Right hindlimb (tissue), 1 donor: ENCODE measurements at places on chromosomes 1 and 21.

- DNase-seq: peak; percentile 81
These were observed 20.8 kb upstream of the COG2 start for GRCh38 chr1:230621324-230622030.

- DNase-seq: no peak
These were observed 9.4 kb upstream of the TARBP1 start for GRCh38 chr1:234488054-234489006.

DNA sequence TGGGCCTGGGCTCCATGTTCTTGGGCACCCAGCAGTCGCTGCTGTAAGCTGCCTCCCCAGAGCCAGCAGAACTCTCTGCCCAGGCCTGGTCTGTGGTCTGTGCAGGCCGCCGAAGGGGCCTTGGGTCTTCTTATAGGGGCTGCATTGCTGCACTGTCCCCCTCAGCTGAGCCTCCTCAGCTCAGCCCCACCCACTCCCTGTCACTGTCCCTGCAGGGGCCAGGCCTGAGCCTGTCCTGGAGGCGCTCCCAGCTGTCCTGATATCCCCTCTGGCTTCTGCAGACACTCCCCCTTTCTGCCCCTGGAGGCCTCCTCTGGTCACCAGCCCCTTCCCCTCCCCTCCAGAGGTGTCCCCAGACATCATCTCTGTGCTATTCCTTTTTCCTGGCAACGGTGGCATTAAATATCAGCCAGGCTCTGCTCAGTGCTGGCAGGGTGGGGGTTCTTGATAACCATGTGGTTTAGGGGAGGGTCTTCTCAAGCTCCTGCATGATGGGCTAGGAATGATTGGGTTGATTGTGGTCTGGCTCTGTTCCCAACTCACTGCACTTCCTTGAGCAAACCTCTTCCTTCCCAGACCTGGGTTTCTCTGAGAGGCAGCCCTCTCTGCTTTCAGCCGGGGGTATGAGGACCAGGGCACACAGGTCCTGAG lies 3.7 kb upstream of the FOXO6 start:
- DNase-seq: no peak

DNA sequence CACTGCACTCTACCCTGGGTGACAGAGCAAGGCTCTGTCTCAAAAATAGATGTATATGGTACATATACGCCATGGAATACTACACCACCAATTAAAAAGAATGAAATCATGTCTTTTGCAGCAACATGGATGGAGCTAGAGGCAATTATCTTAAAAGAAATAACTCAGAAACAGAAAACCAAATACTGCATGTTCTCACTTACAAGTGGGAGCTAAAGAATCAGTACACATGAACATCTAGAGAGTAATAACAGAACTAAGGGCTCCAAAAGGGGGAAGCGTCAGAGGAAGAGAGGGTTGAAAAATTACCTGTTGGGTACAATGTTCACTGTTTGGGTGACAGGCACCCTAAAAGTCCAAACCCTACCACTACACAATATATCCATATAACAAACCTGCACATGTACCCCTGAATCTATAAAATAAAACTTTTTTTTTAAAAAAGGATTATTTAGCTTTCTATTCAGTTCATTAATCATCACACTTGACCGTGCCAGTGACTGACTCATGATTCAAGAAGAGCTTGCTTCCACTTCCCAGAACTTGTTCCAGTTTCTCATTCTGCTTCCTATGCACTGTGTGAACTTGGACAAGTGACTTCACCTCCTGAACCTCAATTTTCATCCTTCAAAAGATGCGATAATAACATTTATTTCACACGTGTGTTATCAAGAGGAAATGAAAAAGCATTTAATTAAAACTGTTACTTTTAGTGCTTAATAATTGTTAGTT lies 109.6 kb downstream of the PLPP3 start:
- no peak for DNase-seq

DNA sequence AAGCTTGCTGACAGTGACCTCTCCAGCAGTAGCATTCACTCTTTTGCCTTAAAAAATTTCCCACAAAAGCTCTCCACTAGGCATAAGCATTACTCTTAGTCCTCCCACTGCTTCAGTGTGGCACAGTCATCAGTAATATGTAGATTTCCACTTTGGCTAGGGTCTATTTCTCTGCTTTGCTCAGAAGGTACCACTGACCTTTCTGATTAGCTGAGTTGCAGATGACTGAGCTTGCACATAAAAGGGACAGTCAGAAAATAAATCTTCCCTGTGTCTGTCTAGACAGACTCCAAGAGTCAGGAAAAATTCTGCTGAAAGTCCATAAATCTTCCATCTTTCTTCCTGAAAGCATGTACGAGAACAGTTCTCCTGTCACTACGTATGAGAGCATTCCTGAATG lies 56.6 kb upstream of the APP start:
- no peak for DNase-seq

DNA sequence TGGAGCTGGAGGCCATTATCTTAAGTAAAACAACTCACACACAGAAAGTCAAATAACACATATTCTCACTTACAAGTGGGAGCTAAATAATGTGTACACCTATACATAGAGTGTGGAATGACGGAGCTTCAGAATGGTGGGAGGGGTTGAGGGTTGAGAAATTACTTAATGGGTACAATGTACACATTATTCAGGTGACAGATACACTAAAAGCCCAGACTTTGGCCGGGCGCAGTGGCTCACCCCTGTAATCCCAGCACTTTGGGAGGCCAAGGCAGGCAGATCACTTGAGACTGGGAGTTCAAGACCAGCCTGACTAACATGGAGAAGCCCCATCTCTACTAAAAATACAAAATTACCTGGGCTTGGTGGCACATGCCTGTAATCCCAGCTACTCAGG lies 24.9 kb upstream of the LRIG2 start:
- no peak for DNase-seq
